ENCODE measurements at places on chromosomes 7 and 10.

DNA sequence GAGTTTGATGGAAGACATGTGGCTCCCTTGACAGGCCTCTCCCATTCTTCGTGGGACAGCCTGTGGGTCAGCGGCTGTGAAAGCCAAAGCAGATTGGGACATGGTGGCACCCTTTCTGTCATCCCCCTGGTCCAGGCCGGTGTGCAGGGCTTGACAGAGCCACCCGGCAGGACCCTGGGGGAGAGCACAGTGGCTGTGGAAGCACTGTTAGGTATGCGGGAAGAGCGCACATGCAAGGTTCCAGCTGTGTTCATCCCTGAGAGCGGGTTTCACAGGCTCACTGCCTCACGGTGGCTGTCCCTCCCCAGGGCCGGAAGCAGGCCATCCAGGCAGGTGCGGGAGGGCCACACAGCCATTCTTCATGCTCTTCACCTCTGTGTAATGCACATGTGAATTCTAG lies 29.8 kb downstream of the SHH start:
- DNase-seq: no peak

DNA sequence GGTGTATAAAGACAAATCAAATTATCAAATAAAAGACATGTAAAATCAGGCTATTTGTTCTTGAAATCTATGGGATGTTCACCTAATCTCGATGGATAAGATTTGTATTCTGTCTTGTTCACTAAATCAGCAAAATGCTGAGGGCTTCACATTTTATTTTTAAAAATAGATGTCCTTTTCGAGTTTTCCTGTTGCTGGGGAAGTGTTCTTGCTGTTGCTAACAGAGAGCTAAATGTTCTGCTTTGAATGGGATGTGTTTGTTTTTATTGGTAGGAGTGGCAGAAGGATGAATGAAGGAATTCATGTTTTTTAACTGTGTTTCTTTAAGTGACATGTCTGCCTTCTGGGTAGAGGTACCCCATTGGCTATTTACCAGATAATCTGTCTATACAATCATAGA lies 7.3 kb upstream of the SNX13 start:
- DNase-seq: no peak

- peak; percentile 84 for DNase-seq
Observed at GRCh38 chr10:63286340-63286739, 153.2 kb downstream of the NRBF2 start.

- peak; percentile 60 for DNase-seq
Observed at GRCh38 chr10:71343392-71343773, 24.3 kb downstream of the SLC29A3 start.
